CD14-positive monocyte (primary cell): ENCODE measurements at places on chromosomes 2 and 18. TPM values are rescaled to one million over a fixed set of nuclear protein-coding genes. Genes with fewer than 3 reads are reported as not detected.

GALNT3 gene
- 5.5 TPM for polyA plus RNA-seq

DNA sequence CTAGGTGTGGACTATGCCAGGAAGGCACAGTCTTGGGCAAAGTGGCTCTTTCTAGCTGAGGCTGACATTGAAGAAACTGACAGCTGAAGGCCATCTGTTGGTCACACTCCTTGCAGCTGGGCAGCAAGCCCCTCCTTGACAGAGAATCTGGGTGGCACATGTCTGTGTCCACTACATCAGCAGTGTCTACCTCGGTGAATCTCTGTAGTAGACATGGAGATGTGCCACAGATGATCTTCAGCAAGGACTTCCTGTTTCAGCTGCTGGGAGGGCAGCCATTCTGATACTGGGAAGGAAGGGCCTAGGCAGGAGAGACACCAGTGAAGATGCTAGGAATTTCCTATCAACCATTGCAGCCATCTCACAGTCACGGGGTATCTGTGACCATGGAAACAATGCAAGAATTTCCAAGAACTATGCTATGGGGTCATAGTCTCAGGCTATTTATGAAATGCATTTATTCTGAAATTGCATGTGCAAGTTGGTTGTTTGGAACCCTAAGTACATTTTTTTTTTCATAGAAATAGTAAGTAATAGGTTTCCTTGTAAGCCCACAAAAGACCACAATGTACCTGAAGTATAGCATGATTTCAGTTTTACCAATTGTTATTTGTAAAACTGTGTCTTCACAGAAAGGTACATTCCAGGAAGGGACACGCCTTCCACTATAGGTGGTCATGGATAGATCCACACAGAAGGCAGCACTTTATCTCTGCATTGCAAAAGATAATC, 63.8 kb upstream of the DARS1 start:
- DNase-seq: no peak

OSBPL1A gene
- polyA plus RNA-seq: 6.3 TPM

C2orf80 gene
- not detected for polyA plus RNA-seq

UGT1A10 gene
- not detected for polyA plus RNA-seq

ANKRD30B gene
- not detected for polyA plus RNA-seq

CENPA gene
- polyA plus RNA-seq: 0.17 and 0.24 TPM in 2 replicates

ZEB2 gene
- 76.8 TPM for polyA plus RNA-seq
